Daoy (cell line): ENCODE measurements at places on chromosomes 6 and 20. TPM values are rescaled to one million over a fixed set of nuclear protein-coding genes. Genes with fewer than 3 reads are reported as not detected.

The CST7 gene
- not detected in 2 replicates for total RNA-seq

The FAM162B gene
- total RNA-seq: 0.29 and 3.0 TPM in 2 replicates

The LPIN3 gene
- 0.06 TPM in 1 of 2 replicates, not detected in the other for total RNA-seq

The MAS1 gene
- not detected in 2 replicates for total RNA-seq

The BMP2 gene
- total RNA-seq: 1.8 and 2.5 TPM in 2 replicates

The WFDC12 gene
- not detected in 2 replicates for total RNA-seq

The SLCO4A1 gene
- 15.4 and 16.3 TPM in 2 replicates for total RNA-seq

The EMILIN3 gene
- 0.23 TPM in 1 of 2 replicates, not detected in the other for total RNA-seq

The ECT2L gene
- total RNA-seq: not detected in 2 replicates

The COL9A3 gene
- 0.97 and 6.1 TPM in 2 replicates for total RNA-seq

The FLRT3 gene
- 0.23 and 0.74 TPM in 2 replicates for total RNA-seq

The SYNJ2 gene
- 155 and 177 TPM in 2 replicates for total RNA-seq

The DDO gene
- total RNA-seq: 1.2 and 1.9 TPM in 2 replicates

The SPATA2 gene
- 2.0 and 3.3 TPM in 2 replicates for total RNA-seq

The POPDC3 gene
- total RNA-seq: 26.3 and 33.3 TPM in 2 replicates

The TUBE1 gene
- 22.1 and 26.4 TPM in 2 replicates for total RNA-seq
